ENCODE measurements at places on chromosomes 5 and 9.

GRCh38 chr9:96442491-96442890 lies 7.5 kb upstream of the HABP4 start:
- DNase-seq = no peak

GRCh38 chr5:163846512-163846911 lies 341.1 kb downstream of the MAT2B start:
- DNase-seq = no peak

DNA sequence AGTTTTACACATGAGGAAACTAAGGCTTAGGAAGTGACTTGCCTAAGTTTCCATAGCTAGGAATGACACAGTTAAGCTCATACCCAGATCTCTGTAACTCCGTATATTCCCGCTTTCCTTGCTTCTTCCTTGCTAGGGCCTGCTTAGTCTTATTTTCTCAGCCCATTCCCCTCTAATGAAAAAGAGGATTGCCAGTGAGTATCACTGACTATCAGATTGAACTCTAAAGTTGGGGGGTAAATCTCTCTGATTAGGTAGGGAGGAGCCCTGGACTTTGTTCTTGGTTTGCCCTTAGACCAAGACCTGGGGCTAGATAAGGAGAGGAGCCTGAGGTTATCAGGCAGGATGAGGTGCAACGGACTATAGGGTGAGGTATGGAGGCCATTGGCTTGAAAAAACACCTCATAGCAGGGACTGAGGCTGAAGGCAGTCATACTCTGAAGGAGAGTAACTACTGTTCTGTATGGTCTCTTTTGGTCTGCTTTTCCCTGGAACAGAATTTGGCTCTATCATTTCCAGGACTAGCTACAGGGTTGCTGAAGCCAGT lies 2.5 kb downstream of the TRIM32 start:
- DNase-seq = no peak

DNA sequence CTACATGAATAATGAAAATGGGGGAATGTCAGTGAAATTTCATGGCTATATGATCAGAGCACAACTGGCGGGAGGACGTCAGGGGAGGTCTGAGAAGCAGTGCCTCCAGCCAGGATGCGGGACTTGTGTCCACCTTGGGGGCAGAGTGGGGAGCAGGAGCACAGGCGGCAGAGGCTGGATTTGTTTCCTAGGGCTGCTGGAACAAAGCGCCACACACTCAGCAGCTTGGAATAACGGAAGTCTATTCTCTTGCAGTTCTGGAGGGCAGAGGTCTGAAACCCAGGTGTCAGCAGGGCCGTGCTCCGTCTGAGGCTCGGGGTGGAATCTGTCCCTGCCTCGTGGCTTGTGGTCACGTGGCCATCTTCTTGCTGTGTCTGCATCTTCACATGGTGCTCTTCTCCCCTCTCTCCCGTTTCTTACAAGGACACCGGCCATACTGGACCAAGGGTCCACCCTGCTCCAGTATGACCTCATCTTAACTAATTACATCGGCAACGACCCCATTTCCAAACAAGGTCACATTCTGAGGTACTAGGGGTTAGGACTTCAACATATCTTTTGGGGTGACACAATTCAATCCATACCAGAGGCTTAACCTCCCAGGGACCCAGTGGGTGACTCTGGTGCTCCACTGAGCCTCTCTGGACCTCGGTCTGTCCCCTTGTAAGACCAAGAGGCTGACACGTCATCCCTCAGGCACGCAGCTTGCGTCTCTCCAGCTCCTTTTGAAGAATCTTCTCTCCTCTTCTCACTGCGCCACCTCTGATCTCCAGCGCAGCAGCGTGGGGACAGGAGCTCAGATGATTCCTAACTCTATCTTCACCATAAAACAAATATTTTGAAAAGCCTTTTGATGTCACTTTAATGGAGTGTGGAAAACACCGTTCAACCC lies 202.5 kb downstream of the CDK5RAP2 start:
- DNase-seq = no peak

DNA sequence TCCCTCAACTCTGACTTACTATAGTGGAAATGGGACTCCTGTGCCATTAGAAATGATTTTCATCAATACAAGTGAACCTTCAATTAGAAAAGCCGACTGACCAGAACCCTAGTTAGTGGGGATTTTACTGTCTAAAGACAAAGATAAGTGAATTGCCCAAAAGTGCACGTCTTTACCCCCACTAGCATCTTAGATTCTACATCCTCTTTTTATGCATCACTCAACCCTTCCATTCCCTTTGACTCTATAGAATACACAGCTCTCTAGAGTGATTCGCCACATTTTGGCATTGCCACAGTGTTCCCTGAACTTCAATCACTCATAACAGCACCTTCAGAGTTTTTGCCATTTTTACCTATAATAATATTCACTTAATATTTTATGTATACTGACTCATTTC lies 226.6 kb downstream of the EBF1 start:
- no peak for DNase-seq

DNA sequence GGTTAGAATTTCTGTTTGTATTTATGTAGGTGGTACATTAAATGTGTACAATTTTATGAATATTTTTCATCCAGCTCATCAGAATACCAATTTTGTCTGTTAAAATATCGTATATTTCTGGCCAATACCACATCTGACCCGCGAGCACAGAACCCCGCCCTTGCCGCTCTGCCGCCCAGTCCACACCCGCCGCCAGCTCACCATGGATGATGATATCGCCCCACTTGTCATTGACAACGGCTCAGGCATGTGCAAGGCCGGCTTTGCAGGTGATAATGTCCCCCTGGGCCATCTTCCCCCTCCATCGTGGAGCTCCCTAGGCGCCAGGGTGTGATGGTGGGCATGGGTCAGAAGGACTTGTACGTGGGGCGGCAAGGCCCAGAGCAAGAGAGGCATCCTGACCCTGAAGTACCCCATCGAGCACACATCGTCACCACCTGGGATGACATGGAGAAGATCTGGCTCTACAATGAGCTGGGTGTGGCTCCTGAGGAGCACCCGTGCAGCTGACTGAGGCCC lies 153.2 kb downstream of the CAVIN4 start:
- DNase-seq = no peak

DNA sequence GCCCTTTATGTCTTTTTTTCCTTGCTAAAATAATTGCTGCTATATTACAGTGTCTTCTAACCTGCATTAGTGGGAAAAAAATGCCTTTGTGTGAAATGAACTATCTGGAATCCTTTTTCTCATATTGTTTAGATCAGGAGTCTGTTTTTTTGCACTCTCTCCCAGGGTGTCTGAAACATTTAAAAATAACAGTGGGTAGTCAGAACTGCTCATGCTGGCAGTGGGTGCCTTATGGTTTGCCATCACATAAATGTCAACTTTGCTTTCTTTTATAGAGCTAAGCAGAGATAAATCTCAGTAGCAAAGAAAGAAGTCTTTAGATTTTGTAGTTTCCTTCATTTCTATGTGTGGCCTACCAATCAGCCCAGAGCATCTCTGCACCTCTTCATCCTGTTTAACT lies 347.8 kb upstream of the RGMB start:
- no peak for DNase-seq
